Caco-2 (cell line): ENCODE measurements at places on chromosomes 1 and 21. TPM values are rescaled to one million over a fixed set of nuclear protein-coding genes. Genes with fewer than 3 reads are reported as not detected.

The RGS7 gene
- not detected in 2 replicates for total RNA-seq

The HMGN2 gene
- 389 and 421 TPM in 2 replicates for total RNA-seq

The GSTM1 gene
- not detected in 2 replicates for total RNA-seq

The PLA2G2C gene
- not detected in 2 replicates for total RNA-seq

The OR2G6 gene
- total RNA-seq: not detected in 2 replicates

The AK4 gene
- total RNA-seq: 131 and 133 TPM in 2 replicates

The PLA2G2D gene
- total RNA-seq: not detected in 2 replicates

The ANGPTL3 gene
- 0.77 and 0.86 TPM in 2 replicates for total RNA-seq

The TARDBP gene
- 177 and 181 TPM in 2 replicates for total RNA-seq

The AMY1B gene
- not detected in 2 replicates for total RNA-seq

The FAM151A gene
- 21.4 and 22.3 TPM in 2 replicates for total RNA-seq

The NKAIN1 gene
- 0.12 TPM in 1 of 2 replicates, not detected in the other for total RNA-seq

The IL19 gene
- total RNA-seq: not detected in 2 replicates

The GLIS1 gene
- total RNA-seq: not detected in 2 replicates

The SHISAL2A gene
- total RNA-seq: 3.2 and 3.7 TPM in 2 replicates

The PTPRC gene
- total RNA-seq: 0.25 and 0.65 TPM in 2 replicates

The KAZN gene
- 2.4 and 2.5 TPM in 2 replicates for total RNA-seq

The FAM131C gene
- 0.41 and 0.44 TPM in 2 replicates for total RNA-seq

The TFF2 gene
- 1.2 and 3.4 TPM in 2 replicates for total RNA-seq

The ADORA3 gene
- total RNA-seq: not detected in 2 replicates
